ENCODE measurements at places on chromosomes 1 and 21. TPM values are rescaled to one million over a fixed set of nuclear protein-coding genes. Genes with fewer than 3 reads are reported as not detected.
A peak's percentile ranks its signal among the peaks of the same experiment; 100 is the strongest.

- no peak for DNase-seq
These were observed 98.8 kb downstream of the CHD1L start for GRCh38 chr1:147341246-147341645.

DNA sequence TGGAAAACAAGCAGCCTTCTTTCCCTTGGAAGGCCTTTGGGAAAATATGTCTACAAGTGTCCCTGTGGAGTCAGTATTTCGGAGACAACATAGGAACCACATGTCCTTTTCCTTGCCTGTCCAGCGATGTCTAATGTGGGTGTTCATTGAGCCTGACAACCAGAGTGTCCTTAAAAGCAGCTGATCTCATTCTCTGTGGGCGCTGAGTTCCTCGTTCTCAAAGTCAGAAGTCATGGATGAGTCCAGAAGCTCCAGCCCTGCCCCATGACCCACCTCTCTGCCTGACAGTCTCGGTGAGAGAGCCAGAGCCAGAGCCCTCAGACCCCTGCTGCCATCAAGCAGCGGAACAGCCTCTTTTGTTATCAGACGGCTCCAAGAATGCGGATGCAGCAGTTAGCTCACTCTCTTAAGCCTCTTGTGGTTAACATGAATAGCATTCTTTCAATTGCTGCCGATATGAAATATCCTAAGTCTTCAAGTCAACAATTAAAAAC lies 329.2 kb downstream of the TGFB2 start:
- DNase-seq = no peak

Gene S100A7
- not detected for total RNA-seq

GRCh38 chr1:113266788-113267187 lies 123.5 kb upstream of the MAGI3 start:
- no peak for DNase-seq

GRCh38 chr1:172154551-172154950 lies 265.9 kb upstream of the C1orf105 start:
- no peak for DNase-seq

Gene TMEM79
- 0.78 TPM for total RNA-seq

- DNase-seq = no peak
These were observed 905 bp downstream of the BARHL2 start for GRCh38 chr1:90716243-90716551.

DNA sequence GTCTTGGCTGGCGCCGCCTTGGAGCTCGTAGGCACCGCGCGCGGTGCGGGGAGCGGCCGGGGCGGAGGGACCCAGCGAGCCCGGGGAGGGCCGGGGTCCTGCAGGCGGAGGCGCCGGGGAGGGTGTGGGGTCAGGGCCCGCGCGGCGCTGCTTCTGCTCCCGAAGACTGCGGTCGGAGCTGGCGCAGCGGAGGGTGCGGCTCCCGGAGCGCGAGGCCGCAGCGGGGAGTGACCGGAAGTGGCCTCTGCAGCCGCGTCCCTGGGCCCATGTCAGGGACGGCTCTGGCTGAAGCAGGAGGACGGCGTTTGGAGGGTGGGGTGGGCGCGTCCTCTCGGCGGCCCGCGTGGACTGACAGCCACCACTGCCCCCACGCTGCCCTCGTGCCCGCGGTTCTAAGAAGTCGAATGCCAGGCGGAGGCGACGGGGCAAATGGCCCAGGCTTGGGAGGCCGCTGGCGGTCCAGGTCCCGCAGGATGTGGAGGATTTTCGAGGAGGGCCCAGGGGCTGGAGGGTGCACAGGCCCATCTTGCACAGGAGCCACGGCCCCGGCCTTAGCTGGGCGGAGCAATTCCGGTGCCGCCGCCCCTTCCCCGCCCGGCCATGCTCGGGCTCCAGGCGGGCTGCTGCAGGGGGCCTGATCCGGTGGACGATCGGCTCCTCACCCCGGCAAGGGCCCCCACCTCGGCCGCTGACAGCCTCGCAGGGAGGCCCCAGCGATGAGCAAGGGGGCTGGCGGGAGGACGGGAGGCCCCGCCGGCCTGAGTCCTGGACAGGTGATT lies 7.7 kb upstream of the ZNF669 start:
- peak; percentile 17 for DNase-seq

GRCh38 chr1:205918955-205919746 lies 24.1 kb downstream of the SLC26A9 start:
- DNase-seq = peak; percentile 79

Gene SPRR2A
- not detected for total RNA-seq

DNA sequence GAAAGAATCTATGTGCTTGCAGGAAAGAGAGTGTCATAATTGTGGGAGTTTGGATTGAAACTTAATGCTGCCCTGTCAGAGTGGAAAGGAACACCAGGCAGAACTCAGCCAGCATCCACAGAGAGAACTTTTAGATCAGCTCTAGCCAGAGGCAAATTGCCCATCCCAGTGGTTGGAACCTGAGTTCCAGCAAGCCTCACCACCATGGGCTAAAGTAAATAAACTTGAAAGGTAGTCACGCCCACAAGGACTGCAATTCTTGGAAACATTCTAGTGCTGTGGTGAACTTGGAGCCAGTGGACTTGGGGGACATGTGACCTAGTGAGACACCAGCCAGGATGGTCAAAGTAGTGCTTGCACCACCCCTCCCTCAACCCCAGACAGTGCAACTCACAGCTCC lies 571.6 kb downstream of the LRRIQ3 start:
- no peak for DNase-seq

Gene LRRN2
- 12.8 TPM for total RNA-seq

DNA sequence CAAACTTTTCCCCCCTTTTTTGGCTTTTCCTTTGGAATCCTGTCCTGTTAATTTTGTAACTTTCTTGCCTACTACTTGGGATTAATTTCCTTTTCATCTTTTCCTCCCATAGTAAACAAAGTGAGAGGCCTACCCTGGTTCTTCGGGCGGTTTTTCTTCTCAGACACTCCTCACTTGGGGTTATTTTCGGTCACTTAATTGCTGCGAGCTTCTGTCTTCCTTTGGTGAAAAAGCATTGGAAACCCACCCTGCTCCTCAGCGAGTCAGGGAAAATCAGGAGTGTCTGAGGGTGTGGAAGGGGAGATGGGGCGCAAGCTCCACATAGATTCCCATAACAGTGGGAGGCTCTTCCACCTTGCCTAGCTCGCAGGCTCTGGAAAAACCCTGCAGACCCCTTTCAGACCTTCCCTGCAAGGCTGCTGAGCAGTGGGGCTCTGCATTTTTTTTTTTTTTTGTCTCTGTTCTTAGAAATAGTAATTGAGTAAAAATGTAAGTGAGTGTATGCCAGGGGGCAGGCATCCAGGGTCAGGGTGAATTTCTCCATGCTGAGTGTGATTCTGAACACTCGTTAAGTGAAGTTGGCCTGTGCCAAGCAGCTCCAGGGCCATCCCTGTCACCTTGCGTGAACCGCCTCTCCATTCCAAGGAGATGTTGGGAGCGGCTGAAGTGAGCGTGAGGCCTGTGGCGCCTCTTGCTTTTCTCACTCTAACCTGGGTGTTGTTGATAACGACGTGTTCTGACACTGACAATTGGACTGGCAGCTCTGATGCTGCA lies 20.3 kb downstream of the TGFB2 start:
- no peak for DNase-seq

Gene LMX1A
- total RNA-seq = not detected

Gene KRTAP21-2
- not detected for total RNA-seq

DNA sequence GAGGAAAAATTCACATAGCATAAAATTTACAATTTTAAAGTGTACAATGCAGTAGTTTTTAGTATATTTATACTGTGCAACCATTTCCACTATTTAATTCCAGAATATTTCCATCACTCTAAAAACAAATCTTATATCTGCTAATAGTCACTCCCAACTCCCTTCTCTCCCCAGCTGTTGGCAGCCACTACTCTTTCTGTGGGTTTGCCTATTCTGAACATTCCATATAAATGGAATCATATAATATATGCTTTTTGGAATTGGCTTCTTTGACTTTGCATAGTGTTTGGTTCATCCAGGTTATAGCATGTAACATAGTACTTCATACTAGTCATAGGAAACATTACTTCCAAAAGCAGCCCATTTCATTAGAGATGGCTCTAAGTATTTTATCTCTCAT lies 25.0 kb upstream of the TMEM39B start:
- DNase-seq = no peak

DNA sequence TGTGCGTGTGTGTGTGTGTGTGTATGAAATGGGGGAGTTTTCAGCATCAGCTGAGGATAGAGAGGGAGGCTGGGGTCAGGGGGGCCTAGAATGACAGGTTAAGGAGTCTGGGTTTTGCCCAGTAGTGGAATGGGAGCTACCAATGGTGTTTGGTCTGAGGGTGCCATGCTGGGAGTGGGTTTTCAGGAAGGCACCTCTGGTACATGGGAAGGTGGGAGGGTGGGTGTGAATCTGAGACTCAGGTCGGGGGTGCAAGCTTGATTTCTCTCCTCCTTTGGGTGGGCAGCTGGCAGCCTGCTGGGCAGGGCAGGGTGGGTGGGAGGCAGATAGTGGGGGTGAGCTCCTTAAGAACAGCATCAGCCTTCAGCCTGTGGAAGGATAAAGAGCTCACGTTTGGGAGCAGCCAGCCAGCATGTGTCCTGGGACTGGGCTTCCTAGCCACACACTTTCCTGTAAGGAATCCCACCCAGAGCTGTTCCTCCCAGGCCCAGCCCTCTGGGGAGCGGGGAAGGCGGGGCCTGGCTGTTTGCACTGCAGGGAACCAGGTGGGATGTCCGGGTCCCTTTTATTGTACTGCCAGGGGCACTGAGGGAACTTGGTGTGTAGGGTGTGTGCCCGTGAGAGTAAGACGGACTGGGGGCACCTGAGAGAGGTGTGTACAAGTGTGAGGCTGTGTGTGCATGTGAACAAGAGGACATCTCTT lies 152.8 kb downstream of the FOXD2 start:
- DNase-seq = no peak

DNA sequence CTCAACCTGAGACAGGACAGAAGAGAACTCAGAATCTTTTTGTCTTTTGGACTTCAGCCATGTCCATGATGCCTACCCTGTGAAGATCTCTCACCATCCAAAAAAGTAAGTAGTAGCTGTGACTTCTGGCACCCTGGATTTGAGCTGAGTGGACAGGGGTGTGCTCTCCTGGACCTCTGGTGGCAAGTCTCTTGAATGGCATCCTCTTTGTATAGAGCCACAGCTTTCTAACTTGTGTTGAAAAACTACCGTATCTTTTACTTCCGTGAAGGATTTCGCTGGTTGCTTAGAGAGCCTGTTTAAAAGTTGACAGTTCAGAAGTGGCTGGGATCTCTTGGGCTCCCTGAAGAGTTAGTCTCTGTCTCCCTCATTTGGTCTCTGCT lies 1.8 kb downstream of the MFN2 start:
- DNase-seq = no peak

DNA sequence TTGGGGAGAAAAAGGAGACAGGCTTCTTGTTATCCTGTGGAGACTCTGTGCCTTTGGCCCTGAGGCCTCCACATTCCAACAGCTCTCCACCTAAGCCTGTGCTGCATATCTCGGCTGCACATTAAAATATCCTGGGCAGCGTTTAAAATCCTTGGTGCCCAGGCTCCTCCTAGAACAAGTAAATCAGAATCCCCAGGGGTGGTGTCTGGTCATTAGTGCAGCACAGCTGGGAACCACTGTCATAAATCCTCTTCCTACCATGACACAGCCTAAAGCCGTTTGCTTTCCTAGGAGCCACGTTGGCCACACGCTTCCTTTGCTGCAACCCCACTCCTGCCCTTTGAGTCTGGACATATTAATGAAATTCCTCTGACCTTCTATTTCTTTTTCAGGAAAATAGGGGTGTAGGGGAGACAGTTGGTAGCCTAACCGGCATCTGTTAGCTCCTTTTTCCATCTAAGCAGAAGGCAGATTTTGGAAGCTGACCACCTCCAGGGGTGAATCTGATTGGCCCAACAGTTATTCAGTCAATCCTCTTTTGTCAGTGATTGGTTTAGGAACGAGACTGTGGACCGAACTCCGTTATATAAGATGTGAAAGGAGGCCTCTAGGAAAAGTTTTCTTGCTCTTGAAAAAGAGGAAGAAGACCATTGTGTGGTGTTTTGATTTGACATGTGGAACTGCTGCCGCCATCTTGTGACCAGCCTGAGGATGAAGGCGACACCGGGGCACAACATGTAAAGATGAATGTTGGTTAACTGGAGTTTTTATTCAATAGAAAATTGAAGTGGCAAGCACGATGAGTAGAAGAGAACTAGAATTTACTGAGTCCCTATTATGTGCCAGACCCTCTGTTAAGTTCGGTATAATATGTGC lies 41.9 kb downstream of the JUN start:
- DNase-seq = no peak

Gene ADAM30
- not detected for total RNA-seq

GRCh38 chr21:44492567-44493385 lies 37.5 kb downstream of the LRRC3 start:
- no peak for DNase-seq

GRCh38 chr1:193472838-193473398 lies 286.5 kb upstream of the B3GALT2 start:
- DNase-seq = no peak

Gene SEC16B
- 0.78 TPM for total RNA-seq

DNA sequence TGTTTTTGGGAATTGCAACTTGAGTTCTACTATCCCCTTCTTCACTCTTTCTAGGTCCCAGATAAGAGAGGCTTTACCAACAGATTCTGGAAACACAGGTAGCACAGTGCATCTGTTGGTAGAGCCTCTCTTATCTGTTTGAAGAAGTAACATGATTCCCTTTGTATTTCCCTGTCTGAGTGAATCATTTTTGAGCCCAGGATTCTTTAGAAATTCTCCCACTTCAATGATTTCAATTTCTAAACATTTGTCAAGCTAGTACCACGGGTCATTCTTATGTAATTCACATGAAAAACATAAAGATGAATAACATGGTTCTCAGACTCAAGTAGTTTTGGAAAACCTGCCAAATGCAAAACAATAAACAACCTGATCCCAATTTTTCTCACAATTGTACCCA lies 72.0 kb upstream of the DUSP10 start:
- DNase-seq = no peak

Gene RAP1GAP
- 26.4 TPM for total RNA-seq

Gene SFN
- not detected for total RNA-seq

- DNase-seq = no peak
These were observed 303.8 kb downstream of the NPHP4 start for GRCh38 chr1:5688081-5689077.

GRCh38 chr1:27106561-27107323 lies 48.2 kb downstream of the SLC9A1 start:
- DNase-seq = no peak

Gene AUNIP
- 1.7 TPM for total RNA-seq

DNA sequence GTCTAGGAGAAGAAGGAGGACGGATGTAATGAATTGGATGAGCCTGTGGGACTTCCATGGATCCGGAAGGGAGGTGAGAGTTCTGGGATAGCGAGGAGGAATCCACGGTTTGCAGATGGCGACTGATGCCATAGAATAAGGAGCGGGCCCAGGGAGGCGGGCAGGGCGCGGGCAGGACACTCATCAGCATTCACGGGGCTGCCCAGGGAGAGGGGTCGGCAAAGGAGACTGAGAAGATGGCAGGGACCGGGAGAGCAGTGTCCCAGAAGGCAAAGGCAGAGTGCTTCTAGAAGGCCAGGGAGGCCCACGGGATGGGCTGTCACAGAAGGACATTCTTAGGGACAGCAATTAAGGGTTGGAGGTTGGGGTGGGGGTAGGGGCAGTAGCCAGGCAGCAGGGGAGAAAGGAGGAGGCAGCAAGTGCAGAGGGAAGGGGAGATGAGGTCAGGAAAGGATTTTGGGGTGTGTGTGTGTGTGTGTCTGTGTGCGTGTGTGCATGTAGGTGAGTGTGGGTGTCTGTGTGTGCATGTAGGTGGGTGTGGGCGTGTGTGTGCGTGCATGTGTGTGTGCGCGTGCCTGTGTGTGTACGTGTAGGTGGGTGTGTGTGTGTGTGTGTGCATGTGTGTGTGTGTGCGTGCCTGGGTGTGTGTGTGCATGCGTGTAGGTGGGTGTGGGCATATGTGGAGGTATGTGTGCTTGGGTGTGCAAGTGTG lies 1.1 kb upstream of the COL8A2 start:
- DNase-seq = no peak

Gene KLF18
- not detected for total RNA-seq
